ENCODE measurements at places on chromosomes 4 and X.

GRCh38 chrX:123731987-123732669 is 724 bp downstream of the THOC2 start:
- DNase-seq, result peak; percentile 0

- no peak for DNase-seq
Observed at GRCh38 chr4:182494103-182494502, 250.9 kb downstream of the TENM3 start.

DNA sequence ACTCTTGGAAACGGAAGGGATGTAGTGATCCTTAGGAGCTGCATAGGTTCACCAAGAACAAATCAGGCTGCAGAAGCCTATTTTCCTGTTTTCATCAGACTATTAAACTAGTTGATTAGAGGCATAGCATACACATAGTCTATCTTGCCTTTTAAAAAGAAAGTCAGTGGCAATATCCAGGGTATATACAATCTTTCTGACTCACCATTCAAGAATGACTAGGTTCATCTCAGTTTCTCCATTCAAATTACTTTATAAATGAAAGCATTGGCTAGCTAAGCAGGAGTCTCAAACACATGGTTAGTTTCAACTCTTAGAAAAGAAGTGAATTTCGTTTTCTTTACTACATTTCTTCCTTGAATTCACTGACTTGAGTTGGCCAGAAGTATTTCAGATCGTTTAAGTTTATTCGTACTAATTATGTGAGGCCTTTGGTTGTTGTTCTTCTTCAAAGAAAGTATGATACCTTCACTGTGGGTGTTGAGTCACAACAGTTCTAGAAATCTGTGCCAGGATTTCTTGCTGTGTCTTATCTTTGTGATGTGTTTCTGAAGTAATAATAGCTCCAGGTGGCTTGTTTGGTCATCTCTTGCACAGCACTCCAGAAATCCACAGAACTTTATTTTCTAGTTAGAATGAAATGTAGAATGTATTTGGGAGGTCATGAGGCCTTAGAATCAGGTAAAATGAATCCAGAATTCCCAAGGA is 88.2 kb downstream of the AWAT2 start:
- no peak for DNase-seq

DNA sequence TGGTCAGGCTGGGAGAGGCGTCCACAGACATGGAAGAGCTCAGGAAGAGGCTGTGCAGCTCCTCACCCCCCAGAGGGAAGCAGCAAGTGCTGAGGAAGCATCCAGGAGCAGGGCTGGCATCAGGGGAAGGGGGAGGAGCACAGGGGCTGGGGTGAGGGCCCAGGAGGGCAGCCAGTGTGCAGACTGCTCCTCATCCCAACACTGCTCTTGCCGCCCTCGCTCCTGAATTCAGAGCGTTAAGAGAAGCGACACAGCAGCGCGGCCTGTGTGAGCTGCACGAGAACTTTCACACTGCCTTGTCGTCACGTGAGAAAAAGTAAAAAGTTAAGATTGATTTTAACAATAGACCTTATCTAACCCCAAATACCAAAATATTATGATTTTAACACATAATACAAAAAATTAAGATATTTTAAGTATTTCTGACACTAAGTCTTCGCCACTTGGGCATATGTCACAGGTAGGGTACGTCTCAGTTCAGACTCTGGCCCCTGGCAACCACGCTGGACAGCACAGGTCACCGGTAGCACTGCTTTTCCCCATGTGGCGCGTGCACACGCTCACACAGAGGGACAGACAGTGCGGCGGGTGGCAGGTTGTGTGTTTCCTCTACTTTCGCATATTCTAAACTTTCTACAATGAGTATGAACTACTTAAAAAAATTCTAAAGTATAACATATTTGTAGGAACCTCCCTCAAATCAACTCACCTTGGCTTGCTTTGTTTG is 19.7 kb downstream of the NOP14 start:
- DNase-seq, result no peak

- peak; percentile 50 for DNase-seq
Observed at GRCh38 chrX:149829751-149830191, 48.0 kb downstream of the MAGEA9 start.

Data from CD4-positive, alpha-beta T cell treated with Interleukin-15 for 4 hours (primary cell).